ENCODE measurements at places on chromosomes 5 and 9.

DNA sequence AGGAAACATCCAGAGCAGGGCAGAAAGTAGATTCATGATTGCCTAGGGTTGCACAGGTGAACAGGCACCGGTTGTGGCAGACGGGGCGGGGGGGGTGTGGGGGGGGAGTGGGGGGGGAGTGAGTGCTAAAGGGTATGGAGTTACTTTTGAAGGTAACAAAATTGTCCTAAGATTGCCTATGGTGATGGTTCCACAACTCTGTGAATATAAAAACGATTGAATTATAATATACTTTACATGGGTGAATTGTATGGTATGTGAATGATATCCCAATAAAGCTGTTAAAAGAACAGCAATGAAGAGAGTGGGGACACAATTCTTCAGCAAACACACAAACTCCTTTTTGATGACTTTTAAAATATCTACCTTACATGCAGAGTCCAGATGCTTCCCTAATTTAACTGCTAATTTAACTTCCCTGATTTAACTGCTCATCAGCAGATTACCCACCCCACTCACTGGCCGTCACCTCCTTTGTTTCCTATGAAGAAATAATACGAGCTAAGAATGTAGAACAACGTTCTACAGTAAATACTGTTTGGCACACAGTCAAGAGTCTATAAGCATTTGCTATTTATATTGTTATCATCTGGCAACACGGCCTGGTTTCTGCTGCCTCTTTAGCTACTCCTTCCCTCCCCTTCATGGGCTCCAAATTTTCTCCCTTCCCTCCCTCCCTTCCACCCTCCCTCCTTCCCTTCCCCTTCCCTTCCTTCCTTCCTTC lies 83.5 kb downstream of the PTCH1 start:
- no peak for DNase-seq

- no peak for DNase-seq
Observed at GRCh38 chr5:173670130-173670651, 53.7 kb upstream of the BOD1 start.

DNA sequence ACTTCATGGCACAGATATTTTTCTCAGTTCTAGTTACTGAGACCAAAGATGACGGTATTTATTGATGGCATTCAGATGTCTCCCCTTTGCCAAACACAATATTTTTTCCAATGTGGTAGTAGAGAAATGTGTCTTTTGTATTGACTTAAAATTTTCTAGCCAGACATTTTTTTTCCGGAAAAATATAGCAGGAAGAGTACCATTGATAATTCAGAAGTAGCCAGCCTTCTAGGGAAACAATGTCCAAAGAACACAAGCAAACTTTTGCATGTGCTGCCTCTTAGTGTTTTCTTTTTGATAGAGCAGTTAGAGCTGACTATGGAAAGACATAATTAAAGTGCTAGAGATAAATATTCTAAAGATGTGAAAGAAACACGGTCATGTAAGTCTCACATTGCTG lies 231.4 kb downstream of the MARCHF11 start:
- no peak for DNase-seq

DNA sequence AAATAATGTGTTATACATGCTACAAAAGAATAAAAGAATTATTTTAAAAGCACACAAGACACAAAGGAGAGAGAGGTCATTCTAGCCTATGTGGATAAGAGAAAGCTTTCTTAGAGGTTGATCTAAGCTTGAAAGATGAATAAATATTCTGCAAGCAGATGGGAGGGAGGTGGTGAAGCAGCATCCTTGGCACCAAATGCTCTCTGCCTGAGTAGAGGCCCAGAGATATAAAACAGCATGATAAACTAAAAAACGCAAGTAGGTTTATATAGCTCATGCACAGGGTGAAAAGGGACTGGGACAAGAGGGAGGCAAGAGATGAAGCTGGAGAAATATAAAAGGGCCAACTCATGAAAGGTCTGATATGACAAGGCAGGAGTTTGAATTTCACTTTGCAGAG lies 283.2 kb upstream of the POU5F2 start:
- DNase-seq = no peak

DNA sequence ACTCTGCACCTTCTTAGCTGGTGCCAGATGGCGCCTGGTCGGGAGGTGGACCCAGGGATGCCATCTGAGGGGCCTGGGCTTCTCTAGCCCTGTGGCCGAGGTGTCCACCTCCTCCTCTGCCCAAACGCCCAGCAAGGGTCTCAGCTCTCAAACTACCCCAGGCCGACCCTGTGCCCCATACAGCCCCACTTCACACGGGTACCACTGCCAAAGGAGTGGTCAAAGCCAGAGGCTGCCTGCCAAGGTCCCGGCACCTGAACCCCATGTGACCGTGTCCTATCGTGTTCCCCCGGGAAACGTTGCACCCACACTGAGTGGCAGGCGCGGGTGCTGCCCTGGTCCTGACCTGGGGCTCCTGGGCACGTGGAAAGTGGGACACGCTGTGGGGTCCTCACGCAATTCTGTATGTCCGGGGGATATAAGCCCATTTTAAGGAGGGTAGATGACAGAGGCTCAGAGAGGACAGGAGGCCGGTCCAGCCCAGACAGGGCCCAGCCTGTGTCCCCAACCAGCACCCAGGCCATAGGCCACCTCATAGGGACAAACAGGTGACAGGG lies 1.9 kb downstream of the ENTPD8 start:
- DNase-seq = no peak

DNA sequence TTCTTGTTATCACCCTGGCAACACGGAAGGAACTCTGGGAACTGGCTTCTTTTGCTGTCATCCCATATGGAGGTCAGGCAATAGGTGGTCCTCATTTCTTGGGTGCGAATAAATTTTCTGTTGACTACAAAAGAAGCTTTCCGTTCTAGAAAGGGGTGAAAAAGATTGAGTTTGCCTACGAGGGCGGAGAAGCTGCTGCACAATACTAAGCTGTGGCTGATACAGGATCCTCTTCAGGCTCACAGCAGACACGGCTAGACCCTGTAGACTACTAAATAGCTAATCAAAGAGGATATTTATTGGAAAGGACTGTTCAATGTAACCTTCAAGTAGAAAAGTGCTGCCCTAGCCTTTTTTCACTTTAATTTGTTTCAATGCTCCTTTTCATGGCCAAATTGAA lies 58.1 kb downstream of the TJP2 start:
- no peak for DNase-seq

DNA sequence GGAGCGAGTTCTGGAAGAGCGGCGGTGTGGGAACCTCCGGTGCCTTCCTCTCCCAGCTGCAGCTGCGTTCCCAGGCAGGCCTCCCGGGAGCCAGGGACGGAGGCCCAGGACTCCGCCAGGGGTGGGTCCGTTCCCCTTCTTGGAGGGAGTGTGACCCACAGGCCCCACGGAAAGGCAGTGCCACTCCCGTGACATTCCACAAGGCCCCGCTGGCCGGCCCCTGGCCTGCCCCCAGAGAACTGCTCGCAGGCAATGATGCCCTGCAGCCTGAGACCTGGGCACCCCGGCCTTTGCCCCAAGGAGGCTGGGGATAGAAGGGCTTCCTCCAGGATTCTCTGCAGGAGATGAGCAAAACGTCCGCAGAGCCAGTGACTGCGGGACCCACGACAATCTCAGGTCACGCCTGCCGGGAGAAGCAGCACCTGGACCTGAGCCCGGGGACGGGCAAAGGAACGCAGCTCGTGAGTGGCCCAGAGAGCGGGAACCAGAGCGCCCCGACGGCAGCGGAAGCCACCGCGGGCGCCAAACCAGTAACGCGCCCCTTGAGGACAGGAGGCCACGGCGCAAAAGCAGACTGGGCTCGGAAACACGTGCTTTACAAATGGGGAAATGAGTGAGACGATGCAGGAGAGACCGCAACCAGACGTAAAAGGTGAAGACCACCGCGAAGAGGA lies 9.3 kb downstream of the OBP2B start:
- peak; percentile 31 for DNase-seq

DNA sequence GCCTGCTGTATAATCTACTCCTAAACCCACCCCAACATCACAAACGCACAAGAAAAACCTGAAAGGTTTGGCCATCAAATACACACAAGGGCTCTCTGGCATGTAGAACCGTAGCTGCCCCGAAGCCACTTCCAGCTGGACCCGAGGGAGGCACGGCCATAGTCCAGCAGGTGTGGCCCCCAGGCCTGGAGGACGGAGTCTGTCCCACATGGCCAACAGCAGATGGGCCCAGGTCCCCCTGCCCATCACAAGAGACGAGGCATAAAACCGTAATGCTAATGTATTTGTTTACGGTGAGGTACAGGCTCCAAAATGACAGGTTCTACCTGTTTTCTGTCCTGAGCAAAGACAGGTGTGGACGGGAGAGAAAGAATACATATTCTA lies 234.2 kb downstream of the SYK start:
- no peak for DNase-seq

DNA sequence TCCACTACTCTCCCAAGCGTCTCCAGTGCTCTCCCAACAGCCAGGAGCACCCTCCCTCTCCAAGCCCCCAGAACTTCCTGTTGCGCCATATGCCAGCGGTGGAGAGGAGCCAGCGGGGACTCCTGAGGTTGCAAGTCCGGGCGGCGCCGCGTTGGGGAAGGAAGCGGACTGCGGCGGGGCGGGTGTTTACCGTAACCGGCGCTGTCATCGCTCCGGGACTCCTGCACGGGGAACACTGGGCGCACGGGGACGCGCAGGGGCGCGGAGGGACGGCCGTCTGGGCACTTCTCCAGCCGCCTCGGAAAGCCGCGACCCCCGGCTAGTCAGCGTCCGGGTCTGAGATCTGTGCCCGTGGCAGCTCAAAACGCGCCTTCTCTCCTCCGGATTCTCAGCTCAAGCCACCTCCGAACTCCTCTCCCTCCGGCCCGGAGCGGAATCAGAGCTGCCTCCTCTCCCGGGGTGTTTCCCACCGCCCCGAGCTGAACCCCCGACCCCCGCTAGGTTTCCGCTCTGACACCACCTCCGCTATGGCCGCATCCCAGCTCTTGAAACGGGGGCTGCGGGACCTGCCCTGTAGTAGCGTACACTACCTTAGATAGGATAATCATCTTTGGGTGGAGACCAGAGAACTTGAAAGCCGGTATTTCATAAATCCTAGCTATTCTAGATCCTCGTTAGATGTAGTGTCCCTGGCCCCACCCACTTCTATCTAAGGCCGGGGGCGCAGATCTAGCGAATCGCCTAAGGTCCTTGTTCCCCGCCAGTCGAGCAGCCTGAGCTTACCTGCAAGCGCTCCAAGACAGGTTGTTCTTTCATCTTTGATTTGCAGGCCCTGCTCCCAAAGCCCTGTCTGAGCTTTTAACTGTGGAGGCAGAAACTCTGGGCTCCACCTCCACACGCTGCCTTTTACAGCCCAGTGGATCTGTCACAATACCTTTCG lies at the start of gene TRPM6:
Gene TRPM6 (minus strand): TSS at position 881 of the 940 bp plus-strand sequence. CDS start 65 bp downstream, at position 816.
- peak; percentile 84 for DNase-seq

- no peak for DNase-seq
Observed at GRCh38 chr9:121634329-121635261, 16.8 kb upstream of the DAB2IP start.

GRCh38 chr5:145776886-145777285 lies 58.3 kb downstream of the PRELID2 start:
- DNase-seq = no peak

DNA sequence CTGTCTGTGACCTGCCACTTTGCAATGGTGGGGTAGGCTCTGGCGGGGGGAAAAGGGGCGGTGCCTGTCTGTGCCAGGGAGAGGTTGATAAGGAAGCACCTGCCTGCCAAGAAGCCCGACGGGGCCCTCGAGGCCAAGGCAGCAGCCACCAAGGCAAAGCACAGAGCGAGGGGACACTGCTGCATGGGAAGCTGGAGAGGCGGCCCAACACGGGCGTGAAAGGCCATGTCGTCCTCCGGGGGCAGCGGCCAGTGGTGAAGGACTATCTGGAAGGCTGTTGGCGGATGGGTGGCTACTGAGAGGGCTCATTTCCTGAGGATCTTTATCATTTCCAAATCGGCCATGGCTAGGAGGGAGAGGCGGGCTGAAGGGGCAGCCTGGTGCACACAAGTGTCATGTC lies 66.4 kb downstream of the OTULIN start:
- no peak for DNase-seq

DNA sequence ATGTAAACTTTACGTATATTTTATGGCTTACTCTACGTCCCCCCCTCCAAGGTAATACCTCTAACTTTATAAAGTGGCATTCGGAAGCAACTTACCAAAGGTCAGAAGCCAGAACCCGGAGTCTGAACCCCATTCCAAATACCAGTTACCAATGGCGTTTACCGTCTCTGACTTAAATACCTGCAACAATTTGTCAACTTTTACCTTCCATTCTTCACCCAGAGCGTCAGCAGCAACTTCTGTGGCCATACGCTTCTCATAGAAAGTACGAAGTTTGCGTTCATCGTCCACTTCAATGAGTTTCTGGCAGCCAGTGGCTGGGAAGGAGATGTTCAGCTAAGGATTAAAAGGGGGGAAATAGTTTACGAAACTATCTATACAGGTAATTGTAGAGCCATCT lies 753 bp downstream of the RPS6 start:
- DNase-seq = no peak

DNA sequence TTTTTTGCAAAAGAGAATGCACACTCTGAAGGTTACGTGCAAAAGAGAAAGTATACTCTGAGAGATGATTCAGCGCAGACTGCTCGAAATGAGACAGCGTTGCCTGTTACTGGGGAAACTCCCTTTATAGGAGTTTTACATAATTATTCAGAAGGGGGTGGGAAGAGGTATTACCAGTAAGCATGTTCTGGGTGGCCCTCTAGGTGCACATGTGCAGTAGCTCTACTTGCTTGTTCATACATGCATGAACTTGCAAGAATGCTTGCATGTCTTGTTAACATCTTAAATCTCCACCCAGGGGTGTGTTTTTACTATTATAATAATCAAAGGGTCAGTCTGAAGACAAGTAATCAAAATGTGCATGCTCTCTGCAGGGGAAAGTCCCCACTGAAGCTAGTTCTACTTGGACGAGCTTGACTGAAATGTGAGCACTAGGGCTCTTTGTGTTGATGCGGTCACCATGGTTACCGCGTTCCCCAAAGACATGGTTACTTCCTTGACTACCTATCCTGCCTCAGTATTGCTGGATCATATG lies 75.5 kb downstream of the SGCD start:
- peak; percentile 33 for DNase-seq

DNA sequence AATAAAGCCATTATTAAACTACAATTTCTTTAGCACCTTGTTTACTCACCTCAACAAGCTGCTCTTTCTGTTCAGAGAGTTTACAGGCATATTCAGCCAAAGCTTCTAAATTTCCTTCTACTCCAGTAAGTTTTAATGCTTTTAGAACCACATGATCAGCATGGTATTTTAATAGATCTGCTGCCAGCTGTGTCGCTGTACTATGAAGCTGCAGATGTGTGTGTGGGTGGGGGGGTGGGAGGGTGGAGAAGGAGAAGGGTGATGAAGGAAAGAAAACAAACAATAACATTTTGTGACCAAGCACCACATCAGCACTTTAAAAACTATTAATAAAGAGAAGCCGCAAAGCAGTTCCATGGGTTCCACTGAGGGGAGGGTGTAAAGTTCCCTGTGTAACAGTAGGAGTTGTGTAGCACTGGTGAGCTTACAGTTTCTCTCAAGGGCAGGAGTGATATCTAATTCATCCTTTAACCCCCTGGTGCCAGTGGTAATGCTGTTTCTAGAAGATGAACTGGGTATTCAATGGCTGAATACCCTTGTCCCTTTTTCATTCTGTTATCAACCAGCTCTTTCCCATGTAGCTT lies 38.5 kb downstream of the ABITRAM start:
- no peak for DNase-seq

GRCh38 chr5:145484158-145484557 lies 351.0 kb downstream of the PRELID2 start:
- no peak for DNase-seq

All from transverse colon (tissue), 4 donors.